Natural killer cell treated with Interleukin-12 subunit alpha and Interleukin-12 subunit beta and Interleukin-15 and Interleukin-18, amount 100 ng/mL, for 72 hours (primary cell): ENCODE measurements at places on chromosomes 13 and 19.

GRCh38 chr19:44857837-44858236, 11.7 kb downstream of the NECTIN2 start:
- DNase-seq, result no peak

DNA sequence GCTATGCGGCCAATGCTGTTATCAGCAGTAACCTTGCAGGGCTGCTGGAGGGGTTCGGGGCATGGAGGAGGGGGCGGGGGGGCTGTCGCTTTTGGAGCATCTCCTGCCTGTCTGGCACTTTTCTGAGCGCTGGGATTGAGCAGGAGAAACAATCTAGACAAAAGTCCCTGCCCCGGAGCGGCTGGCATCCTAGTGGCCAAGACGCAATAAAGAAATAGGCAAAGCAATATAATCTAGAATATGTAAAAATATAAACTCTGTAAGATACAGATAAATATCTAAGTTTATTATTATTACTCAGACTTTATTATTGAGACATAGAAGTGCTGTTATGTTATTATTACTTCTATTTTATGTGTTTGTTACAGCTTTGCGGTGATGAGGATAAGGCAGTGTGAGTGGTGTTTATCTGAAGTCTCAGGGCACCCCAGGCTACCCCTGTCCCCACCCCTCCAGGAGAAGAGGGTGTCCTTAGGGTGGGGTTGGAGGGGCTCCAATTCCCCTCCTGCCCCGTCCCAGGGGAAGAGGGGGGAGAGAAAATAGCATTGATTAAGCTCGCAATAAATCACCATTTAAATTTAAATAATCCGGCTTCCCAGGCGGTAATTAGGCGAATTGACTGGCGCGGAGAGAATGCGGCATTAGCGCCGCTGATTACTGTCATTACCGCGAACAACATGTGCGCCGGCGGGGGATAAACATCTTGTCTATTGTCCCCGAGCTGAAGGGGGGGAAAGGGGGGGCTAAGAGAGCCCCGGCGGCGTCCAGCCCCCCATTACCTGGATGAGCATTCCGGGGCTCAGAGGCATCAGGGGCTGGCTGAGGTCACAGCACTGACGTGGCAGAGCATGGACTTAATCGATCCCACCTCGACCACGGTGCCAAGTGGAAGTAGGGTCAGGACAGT, 3.2 kb downstream of the NPAS1 start:
- DNase-seq, result no peak

- DNase-seq, result no peak
Measured at GRCh38 chr13:54162069-54162468, 1133.5 kb downstream of the OLFM4 start.

GRCh38 chr13:31105020-31105795, 56.5 kb downstream of the HSPH1 start:
- no peak for DNase-seq
